ENCODE measurements at places on chromosomes 12 and 14.

- no peak for DNase-seq
These were observed 445.2 kb downstream of the NAV3 start for GRCh38 chr12:78275886-78276285.

- DNase-seq: no peak
These were observed 1370.7 kb upstream of the TMEM132C start for GRCh38 chr12:126895951-126896913.

DNA sequence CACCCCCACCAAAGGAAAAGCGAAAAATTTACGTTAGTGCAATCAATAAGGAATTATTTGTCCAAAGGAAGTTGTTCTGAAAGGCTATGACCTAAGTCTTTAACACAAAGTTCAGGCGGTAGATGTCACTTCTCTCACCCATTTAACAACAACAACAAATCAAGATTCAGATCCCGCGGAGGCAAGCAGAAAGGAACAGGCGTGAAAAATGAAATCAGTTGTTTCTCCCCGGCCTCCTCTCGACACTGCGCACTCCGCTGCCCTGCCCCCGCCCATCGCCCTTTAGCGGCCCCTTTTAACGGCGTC is 1.4 kb downstream of the DENND5B start:
- DNase-seq: no peak

DNA sequence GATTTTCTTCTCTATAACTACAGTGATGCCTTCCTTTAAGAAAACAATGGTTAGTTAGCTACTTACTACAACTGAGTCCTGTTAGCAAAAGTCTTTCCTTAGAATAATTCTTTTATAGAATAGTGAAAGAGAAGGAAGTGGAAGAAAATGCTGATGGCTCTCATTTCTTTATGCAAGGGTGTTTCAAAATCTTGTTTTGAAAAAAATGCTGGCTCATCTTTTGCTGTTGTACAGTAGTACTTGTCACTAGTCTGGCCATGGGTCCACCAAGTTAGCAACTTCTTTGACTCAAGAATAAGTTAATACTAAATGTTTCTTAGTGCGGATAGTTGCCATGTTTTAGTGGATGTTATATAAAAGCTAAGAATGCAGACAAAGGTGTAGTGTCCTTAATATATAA is 225.4 kb downstream of the PTPRO start:
- no peak for DNase-seq

DNA sequence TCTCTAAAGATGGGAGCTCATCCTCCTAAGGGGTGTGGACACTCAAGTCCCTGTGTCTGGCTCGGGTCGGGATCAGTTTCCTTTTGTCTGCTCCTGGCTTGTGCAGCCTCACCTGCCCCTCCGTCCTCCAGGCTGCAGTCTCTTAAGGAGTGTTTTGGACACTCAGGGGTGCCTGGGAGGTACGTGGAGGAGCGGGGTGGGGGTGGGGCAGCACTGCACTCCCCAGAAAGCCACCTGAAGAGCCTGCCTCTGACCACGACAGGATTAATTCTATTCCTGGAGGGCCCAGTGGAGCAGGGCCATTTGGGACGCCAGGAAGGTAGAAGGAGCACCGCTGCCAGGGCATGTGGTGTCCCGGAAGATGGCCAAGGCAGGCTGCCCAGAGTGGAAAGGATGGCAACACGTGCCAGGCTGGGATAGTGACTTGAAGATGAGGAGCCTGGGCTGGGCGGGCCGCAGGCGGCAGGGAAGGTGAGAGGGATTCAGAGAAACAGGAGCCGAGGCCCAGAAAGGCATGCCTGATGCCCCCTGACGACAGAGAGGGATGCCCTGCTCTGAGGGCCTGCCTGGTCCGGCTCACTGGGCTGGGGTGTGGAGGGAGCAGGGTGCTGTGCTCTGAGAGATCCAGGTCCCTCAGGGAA is 14.8 kb upstream of the LRTM2 start:
- no peak for DNase-seq

- DNase-seq: no peak
These were observed 50.3 kb downstream of the KCNA1 start for GRCh38 chr12:4960030-4960429.

- DNase-seq: no peak
These were observed 183.2 kb downstream of the EPS8 start for GRCh38 chr12:15605881-15606590.

GRCh38 chr12:132672678-132673077 is 14.5 kb downstream of the POLE start:
- DNase-seq: no peak

DNA sequence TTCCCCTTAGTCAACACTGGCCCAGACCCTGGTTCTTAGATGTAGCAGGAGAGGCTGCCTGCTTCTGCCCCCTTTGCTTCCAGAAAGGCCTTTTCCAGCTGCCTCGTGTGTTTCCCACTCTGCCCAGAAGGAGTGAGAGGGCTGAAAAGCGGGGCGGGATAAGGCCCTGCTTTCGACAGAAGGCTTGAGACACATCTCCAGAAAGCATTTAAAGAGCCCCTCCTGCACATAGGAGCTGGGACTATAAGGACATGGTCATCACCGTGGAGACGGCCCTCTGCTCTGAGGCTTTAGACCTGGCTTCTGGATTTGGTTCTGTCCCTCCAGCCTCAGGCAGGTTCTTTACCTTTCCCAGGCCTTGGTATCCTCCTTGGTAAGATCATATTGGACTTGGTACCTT is 11.9 kb downstream of the CALM1 start:
- no peak for DNase-seq

- no peak for DNase-seq
These were observed 9.0 kb upstream of the FKBP11 start for GRCh38 chr12:48934312-48934706.

GRCh38 chr12:77232045-77232444 is 166.7 kb upstream of the E2F7 start:
- DNase-seq: no peak

DNA sequence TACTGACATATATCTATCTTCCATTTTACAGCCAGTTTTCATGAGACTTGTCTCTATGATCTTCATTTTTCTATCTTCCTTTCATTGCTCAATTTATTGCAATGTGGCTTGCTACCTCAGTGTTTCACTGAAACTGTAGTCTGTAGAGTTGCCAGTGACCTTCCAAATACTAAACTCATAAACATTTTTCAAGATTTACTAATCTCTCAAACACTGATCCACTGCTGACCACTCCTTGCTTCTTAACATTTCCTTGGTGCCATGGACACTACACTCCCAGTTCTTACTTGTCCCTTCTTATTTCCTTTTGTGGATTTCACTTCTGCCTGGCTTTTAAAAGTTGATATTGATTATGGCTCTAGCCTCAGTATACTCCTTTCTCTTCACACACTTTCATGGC is 95.4 kb upstream of the SLCO1C1 start:
- DNase-seq: no peak

- no peak for DNase-seq
These were observed 1669.3 kb upstream of the FLRT2 start for GRCh38 chr14:83860631-83861155.

GRCh38 chr14:23828616-23829015 is 125.0 kb upstream of the DHRS4 start:
- DNase-seq: no peak

All from activated CD8-positive, alpha-beta memory T cell treated with anti-CD3 and anti-CD28 coated beads for 1 hour (primary cell).